ENCODE measurements at places on chromosomes 2 and 18.
A peak's percentile ranks its signal among the peaks of the same experiment; 100 is the strongest.

DNA sequence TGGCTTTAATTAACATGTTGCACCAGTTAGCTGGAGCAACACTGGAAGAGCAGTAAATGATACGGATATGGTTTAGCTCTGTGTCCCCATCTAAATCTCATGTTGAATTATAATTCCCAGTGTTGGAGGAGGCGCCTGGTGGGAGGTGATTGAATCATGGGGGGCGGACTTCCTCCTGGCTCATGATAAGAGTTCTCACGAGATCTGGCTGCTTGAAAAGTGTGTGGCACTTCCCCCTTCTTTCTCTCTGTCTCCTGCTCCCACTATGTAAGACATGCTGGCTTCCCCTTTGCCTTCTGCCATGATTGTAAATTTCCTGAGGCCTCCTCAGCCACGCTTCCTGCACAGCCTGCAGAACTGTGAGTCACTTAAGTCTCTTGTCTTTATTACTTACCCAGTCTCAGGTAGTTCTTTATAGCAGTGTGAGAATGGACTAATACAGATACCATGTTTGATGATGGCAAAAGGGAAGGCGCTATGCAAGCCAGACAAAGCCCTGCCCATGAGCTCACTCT is 963.6 kb downstream of the SOCS6 start:
- no peak for DNase-seq

DNA sequence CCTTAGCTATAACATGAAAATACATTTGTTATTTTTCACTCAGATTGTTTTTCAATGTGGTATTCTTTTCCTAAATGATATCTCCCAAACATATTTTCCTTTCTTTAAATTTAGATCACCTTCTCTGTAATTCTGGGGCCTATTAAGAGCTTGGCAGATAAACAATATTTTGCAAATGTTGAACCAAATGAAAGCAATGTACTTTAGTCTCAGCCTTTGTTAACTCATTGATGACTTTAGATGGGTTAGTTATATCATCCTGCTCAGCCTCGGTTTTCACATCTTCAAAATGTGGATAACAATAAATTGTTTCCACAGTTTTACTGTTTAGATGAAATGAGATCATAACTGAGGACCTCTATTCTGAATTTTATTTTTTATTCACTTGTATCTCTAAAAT is 1205.2 kb downstream of the SUCLG1 start:
- DNase-seq = no peak

DNA sequence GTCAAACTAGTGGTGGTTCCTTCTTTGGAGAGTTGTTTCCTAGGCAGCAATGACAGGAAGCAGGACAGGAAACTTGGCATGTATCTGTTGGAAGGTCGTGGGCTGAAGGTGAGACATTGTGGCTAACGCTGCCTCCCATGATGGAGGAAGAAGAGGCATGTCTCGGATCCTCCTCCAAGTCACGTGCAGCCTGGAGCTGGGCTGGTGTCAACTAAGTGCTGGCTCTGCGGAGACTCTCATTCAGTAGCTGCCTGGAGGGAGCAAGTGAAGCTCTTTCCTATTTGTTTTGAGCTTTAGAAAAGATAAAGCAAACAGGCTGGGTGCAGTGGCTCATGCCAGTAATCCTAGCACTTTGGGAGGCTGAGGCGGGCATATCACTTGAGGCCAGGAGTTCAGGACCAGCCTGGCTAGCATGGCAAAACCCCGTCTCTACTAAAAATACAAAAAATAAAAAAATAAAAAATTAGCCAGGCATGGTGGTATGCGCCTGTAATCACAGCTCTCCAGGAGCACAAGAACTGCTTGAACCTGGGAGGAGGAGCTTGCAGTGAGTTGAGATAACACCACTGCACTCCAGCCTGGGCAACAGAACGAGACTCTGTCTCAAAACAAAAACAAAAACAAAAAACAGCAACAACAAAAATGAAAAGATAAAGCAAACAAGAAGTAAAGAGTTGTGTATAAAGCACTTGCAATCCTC is 28.2 kb upstream of the INO80C start:
- DNase-seq = no peak

- no peak for DNase-seq
Measured at GRCh38 chr2:189178726-189179569, 613 bp downstream of the COL5A2 start.

DNA sequence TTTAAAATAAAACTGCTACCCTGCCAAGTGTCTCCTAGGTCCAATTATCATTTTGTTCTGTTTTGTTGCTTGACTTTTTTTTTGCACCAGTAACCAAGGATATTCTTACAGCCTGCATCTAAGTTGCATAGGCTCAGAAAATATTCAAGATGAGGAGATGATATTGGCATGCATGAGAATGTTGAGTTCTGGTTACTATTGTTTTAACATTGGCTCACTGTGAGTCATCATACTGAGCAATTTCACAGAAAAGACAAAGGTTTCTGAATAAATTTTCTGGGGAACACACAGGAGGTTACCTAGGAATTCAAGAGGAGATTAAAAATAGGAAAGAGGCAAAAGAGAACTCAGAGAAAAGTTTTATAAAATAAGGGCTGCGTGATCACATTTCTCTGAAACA is 84.8 kb upstream of the POU3F3 start:
- no peak for DNase-seq

DNA sequence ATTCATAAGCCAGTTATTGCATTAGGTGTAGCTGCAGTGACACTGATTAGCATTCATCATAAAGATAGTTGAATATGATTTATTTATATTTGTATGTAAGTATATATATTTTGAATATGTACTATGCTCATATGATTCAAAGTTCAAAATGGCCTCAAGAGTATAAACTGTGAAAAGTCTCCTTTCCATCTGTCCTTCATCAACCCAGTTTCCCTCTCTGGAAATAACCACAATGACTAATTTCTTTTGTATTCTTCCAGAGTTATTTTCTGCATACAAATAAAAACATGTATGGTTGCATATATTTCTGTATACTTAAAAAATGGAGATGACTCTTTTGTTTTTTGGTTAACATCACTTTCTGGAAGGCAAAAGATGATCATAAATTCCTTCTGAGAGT is 95.2 kb downstream of the CAMKMT start:
- DNase-seq = no peak

DNA sequence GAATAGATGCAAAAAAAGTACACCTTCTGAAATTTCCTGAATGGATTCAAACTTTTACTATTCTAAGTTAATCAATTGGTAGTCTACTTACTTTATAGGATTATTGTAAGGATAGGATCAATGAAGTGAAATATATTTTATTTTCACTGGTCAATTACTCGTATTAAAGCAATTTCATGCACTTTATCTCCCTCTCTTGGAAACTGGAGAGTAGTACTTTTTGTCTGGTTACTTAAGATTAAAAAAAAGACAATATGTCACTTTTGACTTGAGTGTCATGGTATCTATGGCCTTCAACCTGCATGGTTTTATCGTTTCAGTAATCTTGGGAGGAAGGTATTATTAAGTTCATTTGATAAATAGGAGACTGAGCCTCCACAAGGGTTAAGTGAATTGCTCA is 1.0 kb upstream of the KYNU start:
- no peak for DNase-seq

DNA sequence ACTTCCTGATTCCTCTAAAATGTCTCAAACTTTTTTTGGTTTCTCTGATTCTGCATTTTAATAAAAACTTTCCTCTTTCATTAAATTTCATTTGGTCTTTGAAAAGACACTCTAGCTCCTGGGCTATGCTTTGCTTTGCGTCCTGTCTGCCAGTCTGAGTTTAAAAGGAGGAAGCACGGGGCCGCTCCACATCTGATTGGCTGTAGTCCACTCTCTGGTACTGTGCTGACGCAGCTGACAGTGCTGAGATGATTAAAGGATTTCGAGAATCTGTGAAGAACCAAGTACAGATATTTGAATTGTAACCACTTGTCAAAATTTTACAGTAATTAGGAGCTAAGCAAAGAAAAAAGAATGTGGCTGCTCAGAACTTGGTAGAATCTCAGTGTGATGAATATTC is 199.6 kb upstream of the HNMT start:
- no peak for DNase-seq

DNA sequence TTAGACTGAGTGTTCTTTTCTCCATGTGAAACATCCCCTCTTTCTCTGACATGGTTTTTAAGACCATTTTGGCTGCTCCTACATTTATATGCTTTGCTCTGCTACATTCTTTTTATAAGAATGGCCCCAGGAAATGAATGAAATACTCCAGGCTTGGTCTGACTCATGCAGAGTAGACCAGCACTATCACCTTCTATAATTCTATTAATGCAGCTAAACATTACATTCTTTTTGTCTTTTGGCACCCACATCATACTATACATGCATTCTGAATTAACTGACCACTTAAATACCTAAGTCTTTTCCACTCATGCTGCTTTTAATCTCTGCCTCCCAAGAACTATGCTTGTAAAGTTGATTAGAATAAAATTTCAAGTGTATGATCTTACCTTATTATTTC is 94.1 kb downstream of the AAK1 start:
- no peak for DNase-seq

DNA sequence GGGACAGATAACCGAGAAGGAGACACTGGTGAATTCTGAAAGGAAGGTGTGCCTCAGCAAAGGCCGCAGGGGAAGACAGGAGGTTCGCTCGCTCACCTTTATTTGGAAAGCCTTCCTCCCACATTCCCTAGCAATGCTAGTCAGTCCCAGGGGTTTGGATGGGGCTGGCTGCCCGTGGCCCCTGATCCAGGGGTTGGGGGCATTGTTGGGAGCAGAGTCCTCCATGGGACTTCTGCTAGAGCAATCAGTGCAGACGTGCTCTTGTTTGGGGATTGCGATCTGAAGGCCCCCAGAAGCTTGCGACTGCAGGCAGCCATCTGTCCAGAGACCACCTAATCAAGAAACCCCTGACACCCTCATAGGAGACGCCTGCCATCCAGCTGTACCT is 6.0 kb upstream of the CYP27C1 start:
- DNase-seq = no peak

- no peak for DNase-seq
Measured at GRCh38 chr18:47263430-47264307, 12.2 kb upstream of the SKOR2 start.

GRCh38 chr2:159077869-159078268 is 109.4 kb downstream of the TANC1 start:
- DNase-seq = no peak

DNA sequence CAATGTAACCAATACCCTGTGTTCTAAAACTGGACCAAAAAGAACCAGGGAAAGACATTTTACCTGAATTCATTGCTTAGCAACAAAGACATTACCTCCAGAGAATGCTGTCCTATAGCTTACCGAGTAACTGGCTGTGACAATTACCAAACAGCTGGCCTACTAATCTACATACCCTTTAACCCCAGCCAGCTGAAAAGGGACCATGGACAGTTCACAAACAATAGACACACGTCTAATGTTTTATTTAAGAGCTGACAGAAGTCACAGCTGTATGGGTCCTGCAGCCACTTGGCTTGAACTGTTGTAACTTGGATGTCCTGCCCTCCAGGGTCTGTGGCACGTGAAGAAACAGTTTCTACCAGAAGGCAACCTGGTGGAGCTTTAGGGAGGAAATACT is 130.1 kb upstream of the EFEMP1 start:
- no peak for DNase-seq

GRCh38 chr2:204234879-204235278 is 298.3 kb downstream of the ICOS start:
- no peak for DNase-seq

DNA sequence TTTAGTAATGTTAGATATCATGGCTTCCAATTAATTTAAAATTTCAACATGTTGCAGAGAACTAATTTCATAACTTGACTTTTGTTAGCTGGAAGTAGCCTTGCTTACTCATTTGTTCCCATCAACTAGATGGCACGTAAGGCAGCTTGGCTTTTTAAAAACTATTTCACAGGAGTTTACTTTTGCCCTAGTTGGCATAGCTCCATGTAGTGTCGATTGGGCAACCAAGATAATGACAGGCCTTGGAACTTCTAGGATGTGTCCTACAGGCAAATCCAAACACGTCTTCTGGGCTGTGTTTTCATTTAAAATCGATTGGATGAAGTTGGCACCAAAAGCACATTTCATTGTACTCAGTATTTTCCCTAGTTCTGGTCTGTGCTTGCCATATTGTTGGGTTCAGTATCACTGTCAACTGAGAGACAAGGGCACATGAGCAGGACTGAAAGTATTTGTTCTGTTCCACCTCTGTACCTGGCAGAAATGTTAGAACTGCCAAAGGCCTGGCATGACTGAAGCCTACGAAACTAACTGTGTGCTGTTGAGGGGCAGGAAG is 29.4 kb downstream of the HADHB start:
- peak; percentile 93 for DNase-seq

- no peak for DNase-seq
Measured at GRCh38 chr18:36465970-36466369, 168.5 kb downstream of the FHOD3 start.

GRCh38 chr2:125979886-125980285 is 676.1 kb upstream of the GYPC start:
- no peak for DNase-seq

DNA sequence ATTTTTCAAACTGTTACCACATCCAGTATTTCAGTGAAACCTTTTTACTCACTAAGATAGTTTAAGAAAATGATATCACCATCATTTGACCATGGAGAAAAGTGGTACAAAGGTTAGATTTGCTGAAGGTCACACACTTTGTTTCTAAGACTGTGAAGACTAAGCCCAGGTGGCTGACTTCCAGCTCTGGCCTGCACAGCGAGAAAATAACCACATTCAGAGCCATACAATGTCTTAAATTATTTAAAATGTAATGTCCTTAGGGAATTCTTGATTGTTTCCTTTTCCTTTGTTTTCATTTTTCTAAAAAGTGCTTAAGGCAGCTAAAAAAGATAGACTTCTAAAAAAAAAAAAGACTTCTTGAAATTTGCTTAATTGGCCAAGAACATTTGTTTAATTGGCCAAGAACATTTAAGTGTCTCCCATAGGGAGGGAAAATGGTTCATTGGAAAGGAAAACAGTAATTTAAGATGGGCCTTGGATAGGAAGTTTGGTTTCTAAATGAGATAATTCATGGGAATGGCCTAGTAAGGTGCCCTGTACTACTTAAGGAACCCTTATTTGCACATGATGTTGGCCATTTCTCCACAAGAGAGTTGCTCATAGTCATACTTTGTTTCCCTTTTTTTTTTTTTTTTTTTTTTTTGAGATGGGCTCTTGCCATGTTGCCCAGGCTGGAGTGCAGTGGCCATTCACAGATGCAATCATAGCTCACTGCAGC is 45.2 kb downstream of the CYP1B1 start:
- DNase-seq = no peak

DNA sequence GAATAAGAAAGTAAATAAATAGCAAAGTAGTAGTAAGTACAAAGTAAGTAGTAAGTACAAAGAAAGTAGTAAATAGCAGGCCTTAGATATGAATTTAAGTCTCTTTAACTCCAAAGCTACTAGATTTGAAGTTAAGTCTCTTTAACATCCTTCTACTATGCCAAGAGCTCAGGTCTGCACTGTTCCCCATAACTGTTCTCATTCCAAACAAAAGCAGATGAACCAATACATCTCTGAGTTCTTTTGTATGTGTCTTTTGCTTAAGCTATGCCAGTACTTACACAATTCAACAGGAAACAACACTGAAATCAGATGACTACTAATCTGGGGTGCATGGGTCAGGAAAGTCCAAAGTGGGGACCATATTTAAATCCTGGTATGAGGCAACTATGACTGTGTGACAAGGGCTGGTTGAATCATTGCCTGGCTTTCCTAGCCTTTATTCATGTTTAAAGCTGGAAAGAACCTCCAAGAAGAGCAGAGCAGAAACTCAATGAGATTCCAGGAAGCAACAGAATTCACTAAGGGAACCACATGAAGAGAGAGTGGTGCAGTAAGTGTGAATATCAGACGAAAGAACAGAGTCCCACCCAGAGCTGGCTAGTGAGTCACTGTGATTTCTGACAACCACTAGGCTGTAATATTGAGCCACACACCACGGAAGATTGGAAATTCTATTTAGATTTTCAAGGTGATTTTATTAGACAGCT is 51.0 kb upstream of the CYP26B1 start:
- no peak for DNase-seq

- no peak for DNase-seq
Measured at GRCh38 chr2:183112577-183112976, 11.7 kb upstream of the NUP35 start.
